ENCODE measurements at places on chromosomes 12 and 14.

GRCh38 chr12:31525496-31526157 lies 65.3 kb downstream of the DENND5B start:
- no peak for DNase-seq

DNA sequence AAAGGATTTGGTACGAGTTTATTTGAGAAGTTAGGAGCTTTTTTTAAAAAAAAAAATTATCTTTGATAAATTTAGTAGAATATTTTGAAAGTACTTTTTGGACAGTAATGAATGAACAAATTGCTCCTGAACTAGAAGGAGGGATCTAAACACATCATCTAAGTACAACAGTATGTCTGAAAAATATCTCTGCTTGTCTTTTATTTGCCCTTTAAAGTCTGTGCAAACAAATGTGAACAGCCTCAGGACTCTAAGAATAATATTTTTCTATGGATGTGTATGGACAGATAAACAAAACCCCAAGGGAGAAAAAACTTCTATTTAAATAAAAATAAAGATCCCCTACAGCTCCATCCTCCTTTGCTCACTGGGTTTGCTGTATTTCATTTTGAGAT lies 19.5 kb downstream of the FBXL14 start:
- no peak for DNase-seq

DNA sequence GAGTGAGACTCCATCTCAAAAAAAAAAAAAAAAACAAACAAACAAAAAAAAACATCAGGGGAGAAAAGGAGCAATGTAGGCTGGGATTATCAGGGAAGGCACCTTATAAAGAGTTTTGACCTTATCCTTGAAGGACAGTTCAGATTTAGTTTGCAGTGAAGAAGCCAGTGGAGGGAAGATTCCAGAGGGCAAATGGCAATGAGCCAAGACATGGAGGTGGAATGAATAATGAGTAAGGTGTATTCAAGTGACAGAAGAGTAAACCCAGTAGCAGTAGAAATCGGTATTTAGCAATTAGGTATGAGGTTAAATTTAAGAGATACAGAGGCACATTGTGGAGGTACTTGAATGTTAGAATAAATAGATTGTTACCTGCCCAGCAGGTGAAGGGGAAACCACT lies 2.2 kb upstream of the DUSP16 start:
- DNase-seq: no peak

- no peak for DNase-seq
Observed at GRCh38 chr14:71703477-71703876, 228.8 kb upstream of the RGS6 start.

GRCh38 chr14:23117371-23118020 lies 1.6 kb downstream of the CEBPE start:
- no peak for DNase-seq

DNA sequence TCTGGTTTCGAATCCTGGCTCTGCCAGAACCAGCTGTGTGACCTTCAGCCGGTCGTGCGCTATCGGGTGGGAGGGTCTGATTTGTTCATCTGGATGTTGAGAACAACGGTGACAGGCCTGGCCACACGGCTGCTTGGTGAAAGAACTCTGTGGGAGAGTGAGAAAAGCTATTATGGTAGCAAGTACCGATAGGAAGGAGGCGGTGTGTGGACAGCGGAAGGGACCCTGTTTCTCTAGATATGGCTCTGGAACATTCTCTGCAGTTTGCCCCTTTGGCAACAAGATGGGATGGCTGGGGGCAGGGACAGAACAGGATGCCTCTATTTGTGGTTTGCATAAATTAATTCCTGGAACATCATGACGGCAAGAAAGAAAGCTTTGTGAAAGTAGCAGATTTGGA lies 347.3 kb downstream of the AACS start:
- DNase-seq: no peak

DNA sequence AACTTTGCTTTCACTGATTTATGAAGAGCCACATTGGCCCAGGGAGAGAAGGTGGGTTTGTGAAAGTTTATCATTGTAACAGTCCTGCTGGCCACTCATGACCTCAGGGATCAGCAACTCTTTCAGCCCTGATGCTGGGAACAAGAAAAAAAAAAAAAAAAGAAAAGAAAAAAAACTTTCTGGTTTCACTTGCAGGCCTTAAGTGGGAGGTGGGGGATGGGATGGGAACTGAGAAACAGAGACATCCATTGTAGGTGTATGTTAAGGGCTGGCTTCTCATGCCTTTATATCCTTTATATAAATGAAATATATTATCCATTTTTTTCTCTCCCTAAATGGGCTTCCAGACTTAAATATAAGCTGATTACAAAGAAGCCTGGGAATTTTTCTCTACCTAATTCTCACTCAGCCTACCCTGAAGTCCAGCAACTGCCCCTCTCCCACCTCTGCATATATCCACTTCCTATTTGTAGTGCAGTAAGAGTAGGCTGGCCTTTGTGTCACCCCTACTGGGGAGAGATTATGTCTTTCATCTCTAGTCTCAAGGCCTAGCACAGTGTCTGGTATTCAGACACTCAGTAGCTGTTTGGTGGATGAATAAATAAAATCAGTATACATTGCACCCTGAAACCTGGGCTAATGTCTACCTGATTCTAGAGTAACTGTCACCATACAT lies 187.1 kb downstream of the KICS2 start:
- DNase-seq: no peak

DNA sequence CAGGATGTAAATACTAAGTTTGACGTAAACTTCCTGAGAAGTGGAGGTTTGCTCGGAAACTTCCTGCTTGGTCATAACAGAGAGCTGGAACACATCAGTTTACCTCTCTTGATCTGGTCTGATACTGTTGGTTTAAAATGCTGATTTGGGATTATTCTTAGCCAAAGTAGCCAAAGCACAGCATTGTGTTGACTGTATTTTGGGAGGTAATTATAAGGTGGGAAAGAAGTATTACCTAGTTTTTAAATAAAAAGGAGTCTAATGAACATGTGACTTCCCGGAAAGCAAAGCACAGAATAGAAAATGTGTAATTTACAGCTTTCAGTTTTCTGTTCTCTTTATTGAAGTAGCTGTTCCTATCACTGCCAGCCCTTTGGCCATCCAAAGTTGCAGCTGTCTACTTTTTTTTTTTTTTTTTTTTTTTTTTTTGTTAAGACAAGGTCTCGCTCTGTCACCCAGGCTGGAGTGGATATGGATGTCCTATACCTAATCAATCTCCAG lies 52.2 kb upstream of the SRP54 start:
- DNase-seq: no peak

GRCh38 chr12:108633081-108633533 lies 587 bp downstream of the SELPLG start:
- no peak for DNase-seq

DNA sequence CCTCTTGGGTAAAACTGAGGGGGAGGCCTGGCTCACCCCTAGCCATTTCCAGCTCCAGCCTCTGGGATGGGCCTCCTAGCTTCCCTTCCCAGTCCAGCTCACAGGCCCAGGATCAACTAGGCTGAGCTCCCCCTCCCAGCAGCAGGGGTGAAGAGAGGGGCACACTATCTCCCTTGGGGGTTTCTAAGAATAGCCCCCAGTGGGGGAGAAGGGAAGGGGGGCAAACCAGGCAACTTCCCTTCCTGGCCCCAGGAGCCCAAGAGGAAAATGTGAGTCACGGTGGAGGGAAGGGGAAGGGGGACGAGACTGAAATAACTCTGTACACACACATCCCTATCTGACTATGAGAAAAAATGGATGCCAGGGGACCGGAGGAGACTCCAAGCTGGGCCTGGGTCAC lies 9.0 kb downstream of the ADCY6 start:
- DNase-seq: no peak

- no peak for DNase-seq
Observed at GRCh38 chr12:62933220-62933601, 1.7 kb downstream of the PPM1H start.

GRCh38 chr12:25585021-25585523 lies 32.0 kb upstream of the LMNTD1 start:
- no peak for DNase-seq

GRCh38 chr12:96289067-96289466 lies 94.9 kb downstream of the ELK3 start:
- DNase-seq: no peak

- DNase-seq: peak; percentile 74
Observed at GRCh38 chr14:76947078-76947837, 81.2 kb downstream of the IRF2BPL start.

- DNase-seq: no peak
Observed at GRCh38 chr14:96354246-96354645, 8.9 kb downstream of the ATG2B start.

DNA sequence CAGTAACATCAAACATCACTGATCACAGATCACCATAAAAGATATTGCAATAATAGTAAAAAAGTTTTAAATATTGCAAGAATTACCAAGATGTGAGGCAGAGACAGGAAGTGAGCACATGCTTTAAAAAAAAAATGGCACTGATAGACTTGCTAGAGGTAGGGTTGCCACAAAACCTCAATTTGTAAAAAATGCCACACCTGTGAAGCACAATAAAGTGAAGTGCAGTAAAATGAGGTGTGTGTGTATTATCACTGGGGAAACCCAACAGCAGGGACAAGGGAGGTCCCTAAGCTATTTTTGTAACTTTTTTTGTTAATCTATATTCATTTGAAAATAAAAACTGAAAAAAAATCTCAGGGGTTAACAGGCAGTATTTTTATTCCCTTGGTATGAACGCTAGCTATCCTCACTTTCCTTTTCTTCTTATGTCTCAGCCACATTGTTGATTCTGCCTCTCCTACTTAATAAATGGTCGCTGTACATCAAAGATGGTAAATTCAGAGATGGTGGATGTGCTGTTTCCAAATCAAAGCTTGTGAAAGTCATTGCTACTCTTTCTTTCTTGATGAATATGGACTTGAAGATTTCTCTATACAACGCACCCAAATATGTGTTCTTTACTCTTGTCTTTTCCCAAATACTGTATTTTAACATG lies 14.0 kb upstream of the KLRD1 start:
- no peak for DNase-seq

- no peak for DNase-seq
Observed at GRCh38 chr12:12660201-12660600, 35.8 kb downstream of the GPR19 start.

GRCh38 chr12:52245259-52245961 lies 12.4 kb downstream of the KRT7 start:
- no peak for DNase-seq

DNA sequence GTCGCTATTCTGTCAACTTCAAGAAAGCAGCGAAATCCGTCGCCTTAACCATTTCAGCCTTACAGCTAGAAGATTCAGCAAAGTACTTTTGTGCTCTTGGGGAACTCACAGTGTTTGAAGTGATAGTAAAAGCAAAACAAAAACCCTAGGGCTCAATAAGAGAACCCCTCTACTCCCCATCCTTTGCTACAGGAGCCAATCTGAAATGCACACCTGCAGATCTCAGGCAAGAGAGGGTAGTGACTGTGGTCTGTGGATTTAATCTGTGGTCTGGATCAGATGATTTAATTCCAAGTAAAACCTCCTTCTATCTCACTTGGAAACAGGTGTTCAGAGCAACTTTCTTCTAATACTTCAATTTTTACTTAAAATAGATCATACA lies 422.9 kb upstream of the OR4E1 start:
- no peak for DNase-seq

DNA sequence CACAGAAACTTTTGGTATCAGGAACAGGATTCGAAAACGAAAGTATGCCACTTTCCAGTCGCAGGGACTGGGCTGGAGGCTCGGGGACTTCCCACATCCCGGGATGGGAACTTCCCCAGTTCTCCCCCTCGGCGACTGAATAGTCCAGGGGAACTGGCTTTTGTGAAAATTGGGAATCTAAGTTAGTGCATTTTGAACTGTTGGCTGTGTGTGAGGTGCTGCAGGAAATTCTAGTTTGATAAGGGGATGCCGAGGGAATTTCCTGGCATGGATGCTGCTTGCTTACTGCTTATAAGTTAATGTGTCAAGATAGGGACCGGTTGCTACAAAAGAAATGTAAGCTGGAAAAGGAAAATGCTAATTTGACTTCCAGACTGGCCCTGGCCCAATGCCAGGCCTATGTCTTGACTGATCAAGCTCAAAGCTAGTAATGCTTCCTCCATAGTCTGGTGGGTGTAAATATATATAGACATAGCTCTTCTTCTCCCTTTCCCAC lies 73.4 kb upstream of the EIF5 start:
- no peak for DNase-seq

GRCh38 chr12:41924111-41924510 lies 220.6 kb downstream of the GXYLT1 start:
- no peak for DNase-seq

DNA sequence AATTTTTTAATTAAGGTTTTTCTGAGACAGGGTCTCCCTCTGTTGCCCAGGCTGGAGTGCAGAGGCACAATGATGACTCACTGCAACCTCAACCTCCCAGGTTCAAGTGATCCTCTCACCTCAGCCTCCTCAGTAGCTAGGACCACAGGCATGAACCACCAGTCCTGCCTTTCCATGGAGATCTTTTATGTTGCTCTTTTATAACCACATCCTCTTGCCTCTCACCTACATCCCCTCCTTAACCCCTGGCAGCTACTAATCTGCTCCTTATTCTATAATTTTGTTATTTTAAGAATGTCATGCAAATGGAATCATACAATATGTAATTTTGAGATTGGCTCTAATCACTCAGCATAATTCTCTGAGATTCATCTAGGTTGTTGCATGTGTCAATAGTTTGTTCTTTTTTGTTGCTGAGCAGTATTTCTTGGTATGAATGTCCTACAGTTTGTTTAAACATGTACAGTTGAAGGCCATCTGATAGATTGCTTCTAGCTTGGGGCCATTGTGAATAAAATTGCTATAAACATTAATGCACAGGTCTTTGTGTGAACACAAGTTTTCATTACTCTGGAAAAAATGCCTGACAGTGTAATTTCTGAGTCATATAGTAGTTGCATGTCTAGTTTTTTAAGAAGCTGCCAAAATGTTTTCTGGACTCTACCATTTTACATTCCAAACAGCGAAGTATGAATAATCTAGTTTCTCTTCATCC lies 249.2 kb upstream of the AMIGO2 start:
- no peak for DNase-seq

DNA sequence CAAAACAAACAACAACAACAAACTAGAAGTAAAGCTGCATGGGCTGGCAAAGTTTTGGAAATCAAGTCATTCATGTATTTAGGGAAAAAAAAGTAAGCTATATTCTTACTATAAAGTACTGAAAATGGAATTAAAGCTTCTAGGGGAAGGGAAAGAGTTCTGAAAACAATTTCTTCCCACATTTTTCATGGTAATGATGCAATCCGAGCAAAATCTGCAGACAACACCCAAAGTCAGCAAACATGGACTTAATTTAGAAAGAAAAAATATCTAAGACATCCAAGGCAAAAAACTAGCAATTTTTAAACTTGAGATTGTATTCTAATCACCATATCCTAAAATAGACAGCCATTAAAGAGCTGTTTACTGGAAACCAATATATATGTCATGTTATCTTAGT lies 86.3 kb downstream of the LRP6 start:
- DNase-seq: no peak

DNA sequence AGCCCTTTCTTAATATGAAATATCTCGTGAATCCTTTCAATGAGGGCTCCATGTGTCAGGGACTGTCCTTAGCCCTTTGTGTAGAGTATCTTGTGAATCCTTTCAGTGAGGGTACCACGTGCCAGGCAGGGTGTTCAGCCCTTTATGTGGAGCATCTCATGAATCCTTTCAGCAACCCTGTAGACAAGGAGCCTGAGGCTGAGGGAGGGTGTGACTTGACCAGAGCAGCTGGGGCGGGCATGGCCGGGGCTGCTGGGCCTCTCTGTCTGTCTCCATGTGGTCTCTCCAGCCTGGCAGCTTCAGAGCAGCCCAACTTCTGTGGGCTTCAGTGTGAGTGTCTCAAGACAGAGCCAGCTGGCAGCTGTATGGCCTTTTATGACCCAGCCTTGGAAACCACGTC lies 140.2 kb downstream of the AACS start:
- no peak for DNase-seq

All from stimulated activated CD4-positive, alpha-beta T cell treated with anti-CD3 and anti-CD28 coated beads, TNF-alpha, amount 100 ng/mL, for 48 hours (primary cell).